T-helper 9 cell (primary cell): ENCODE measurements at places on chromosomes 3 and 15.

DNA sequence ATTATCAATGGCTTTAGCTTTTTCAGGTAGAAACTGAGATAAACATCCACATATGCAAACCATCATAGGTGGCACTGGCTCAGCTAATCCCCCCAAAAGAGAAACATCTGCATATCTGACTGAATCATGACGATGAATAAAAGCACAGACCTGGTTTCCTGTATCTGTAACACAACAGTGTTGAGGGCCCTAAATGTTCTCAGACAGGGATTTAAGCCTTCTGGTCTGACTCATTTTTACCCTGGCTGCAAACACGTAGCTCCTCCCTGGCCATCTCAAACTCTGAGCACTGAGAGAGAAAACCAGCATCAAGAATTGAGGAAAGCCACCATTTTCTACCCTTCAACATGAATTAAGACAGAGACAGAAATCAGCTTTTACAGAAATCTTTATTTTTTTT lies 35.2 kb downstream of the GLB1 start:
- DNase-seq = no peak

DNA sequence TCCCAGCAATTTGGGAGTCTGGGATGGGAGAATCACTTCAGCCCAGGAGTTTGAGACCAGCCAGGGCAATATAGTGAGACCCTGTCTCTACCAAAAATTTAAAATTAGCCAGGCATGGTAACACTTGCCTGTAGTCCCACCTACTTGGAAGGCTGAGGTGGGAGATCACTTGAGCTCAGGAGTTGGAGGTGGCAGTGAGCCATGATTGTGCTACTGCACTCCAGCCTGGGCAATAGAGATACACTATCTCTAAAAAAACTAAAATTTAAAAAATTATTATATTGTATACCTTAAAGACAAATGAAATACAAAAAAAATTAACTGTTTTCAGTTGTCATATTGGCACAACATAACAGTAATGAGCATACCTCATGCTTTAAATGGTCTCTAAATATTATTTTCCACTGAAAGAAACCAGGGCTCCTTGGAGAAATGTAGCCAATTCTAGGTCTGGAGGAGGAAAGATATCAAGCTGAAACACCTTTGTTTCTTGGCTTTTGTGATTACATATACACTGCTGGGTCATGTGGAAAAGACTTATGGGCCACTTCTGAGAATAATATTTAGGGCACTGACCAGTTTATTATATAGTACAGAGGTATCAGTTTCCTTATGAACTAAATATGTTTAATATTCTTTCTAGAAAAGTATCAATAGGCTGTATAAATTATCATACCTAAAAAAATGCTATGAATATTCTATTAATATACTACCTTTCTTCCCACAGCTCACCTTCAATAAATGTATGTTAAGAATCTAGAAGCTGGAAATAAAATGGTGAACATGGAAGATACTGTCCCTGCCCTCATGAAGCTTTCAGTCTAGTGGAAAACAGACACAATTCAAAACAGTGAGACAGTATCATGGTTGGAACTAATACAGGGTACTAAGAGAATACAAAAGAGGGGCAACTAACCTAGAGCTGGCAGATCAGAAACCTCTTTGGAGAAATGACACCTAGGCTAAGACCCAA lies 119.5 kb downstream of the TMCC1 start:
- DNase-seq = no peak

- DNase-seq = no peak
Measured at GRCh38 chr3:30502051-30502741, 104.2 kb upstream of the TGFBR2 start.

GRCh38 chr15:34821831-34822230 lies 26.5 kb upstream of the ACTC1 start:
- no peak for DNase-seq

DNA sequence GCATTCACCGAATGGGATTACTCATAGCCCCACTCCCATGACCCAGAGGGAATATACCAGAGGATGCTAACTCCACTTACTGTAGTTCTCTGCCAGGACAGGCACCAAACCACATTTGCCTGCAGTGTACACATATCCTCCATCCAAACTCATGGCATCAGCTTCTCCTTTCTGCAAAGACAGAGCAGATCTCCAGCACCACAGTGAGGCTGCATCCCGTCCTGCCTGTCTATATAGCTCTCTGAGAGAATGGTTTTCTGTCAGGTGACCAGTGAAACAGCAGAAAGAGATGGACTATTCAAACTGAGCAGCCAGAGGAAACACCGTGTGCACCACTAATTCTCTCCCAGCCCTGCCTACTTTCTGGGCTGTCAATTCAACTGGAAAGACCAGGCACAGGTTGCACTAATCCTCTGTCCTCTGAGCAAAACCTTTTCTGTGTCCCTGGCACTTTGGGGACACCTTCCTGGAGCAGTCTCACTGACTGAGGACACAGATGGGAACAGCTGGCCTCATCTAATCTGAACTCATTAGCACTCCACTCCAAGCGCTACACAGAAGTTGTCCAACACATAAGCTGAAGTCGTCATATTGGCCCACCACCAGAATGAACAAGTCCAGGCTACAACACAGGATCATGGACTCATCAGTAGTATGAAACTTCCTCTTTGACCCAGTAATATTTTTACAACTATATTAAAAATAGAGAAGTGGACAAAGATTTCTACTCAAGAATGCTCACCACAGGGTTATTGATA lies 17.3 kb downstream of the LTF start:
- DNase-seq = no peak

- DNase-seq = no peak
Measured at GRCh38 chr3:126935756-126936509, 47.0 kb upstream of the PLXNA1 start.

DNA sequence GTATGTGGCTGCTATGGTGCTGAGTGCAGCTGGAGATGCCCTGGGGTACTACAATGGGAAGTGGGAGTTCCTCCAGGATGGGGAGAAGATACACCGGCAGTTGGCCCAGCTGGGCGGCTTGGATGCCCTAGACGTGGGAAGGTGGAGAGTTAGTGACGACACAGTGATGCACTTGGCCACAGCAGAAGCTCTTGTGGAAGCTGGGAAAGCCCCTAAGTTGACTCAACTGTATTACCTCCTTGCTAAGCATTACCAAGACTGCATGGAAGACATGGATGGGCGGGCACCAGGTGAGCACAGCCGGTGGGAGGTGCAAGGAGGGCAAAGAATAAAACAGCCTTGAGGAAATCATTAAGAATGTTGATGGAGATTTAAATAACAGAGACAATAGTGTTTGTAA lies 2.9 kb downstream of the ADPRH start:
- no peak for DNase-seq

GRCh38 chr3:24725514-24726255 lies 231.0 kb upstream of the THRB start:
- DNase-seq = no peak

- no peak for DNase-seq
Measured at GRCh38 chr15:99707473-99708270, 25.6 kb downstream of the LYSMD4 start.

GRCh38 chr3:88773766-88774165 lies 333.7 kb upstream of the EPHA3 start:
- DNase-seq = no peak

DNA sequence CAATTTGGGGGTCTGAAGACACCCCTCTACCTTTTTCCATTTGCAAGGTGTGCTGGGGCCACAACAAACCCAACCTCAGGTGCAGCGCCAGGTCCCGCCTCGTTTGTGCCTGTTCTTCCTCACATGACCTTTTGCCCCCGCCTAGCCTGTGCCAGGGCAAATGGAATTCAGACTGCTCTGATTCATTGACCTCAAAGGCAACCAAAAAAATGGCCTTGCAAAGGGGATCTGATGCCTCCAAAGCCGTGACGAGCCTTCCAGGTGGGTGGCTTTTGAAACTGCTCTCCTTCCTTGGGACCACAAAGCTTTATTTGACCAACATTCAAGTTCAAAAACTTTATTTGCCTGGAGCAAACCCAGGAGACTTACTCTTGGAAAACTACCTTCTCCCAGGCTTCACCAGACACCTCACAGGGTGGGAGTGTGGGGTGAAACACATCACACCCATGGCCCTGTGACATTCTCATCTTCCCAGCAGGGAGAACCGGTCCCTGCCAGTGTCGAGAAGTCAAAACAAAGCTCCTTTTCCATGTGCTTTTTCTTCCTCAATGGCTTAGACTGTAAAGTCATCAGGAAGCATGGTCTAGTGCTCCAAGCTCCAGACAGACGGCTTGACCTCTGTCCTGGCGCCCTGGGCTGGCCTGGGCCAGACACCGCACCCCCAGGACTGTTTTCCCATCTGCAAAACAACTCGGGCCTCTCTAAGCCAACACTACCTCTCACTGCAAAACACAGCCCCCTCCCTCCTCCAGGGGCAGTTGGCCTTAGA lies 103.9 kb upstream of the HES1 start:
- no peak for DNase-seq

DNA sequence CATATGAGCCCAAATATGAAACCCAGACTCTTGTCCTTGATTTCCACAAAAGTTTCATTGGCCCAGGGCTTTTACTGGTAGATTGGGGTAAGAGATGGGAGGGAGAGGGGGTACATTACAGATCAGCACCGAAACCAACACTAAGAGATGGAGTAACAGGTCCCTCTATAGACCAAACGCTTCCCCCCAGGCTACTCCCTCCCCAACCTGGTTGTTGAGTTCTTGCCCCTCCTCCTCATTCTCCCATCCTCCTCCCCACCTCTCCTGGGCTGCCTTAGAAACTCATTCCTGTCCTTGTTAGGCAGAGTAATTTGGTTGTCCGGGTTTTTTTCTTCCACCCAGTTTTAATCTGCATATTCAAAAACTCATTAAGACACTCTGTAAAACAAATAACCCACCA lies 74.1 kb downstream of the MESD start:
- DNase-seq = no peak

- DNase-seq = no peak
Measured at GRCh38 chr3:43012174-43012573, 33.1 kb downstream of the GASK1A start.

- no peak for DNase-seq
Measured at GRCh38 chr3:16904423-16905417, 20.0 kb downstream of the PLCL2 start.

GRCh38 chr3:30628901-30629590 lies 22.6 kb downstream of the TGFBR2 start:
- no peak for DNase-seq
